K562 (cell line): ENCODE measurements at places on chromosomes 16 and 17. TPM values are rescaled to one million over a fixed set of nuclear protein-coding genes. Genes with fewer than 3 reads are reported as not detected.

Gene USH1G
- 1.00 and 1.4 TPM in 2 replicates for total RNA-seq

Gene SYNGR3
- 61.9 and 68.8 TPM in 2 replicates for total RNA-seq

Gene CLEC18C
- total RNA-seq, result 0.62 and 0.89 TPM in 2 replicates

Gene ABR
- total RNA-seq, result 1.6 and 1.8 TPM in 2 replicates

Gene DRC7
- 0.22 and 0.24 TPM in 2 replicates for total RNA-seq

Gene SLC5A11
- 0.09 TPM in 1 of 2 replicates, not detected in the other for total RNA-seq

Gene SBK1
- 0.07 TPM in 1 of 2 replicates, not detected in the other for total RNA-seq

Gene SLC35G6
- total RNA-seq, result not detected in 2 replicates

Gene IKZF3
- 1.1 and 1.6 TPM in 2 replicates for total RNA-seq

Gene UBE2O
- 36.8 and 39.7 TPM in 2 replicates for total RNA-seq

Gene KRTAP9-2
- not detected in 2 replicates for total RNA-seq

Gene HOXB6
- 10.6 and 14.2 TPM in 2 replicates for total RNA-seq

Gene ETV4
- 65.2 and 66.3 TPM in 2 replicates for total RNA-seq

Gene KRTAP2-1
- not detected in 2 replicates for total RNA-seq

Gene RRN3
- 27.8 and 28.0 TPM in 2 replicates for total RNA-seq

Gene HLF
- 0.24 and 0.65 TPM in 2 replicates for total RNA-seq

Gene DNAI2
- not detected in 2 replicates for total RNA-seq

- no peak for DNase-seq
Observed at GRCh38 chr16:57676553-57677085, 8.5 kb downstream of the ADGRG3 start.

DNA sequence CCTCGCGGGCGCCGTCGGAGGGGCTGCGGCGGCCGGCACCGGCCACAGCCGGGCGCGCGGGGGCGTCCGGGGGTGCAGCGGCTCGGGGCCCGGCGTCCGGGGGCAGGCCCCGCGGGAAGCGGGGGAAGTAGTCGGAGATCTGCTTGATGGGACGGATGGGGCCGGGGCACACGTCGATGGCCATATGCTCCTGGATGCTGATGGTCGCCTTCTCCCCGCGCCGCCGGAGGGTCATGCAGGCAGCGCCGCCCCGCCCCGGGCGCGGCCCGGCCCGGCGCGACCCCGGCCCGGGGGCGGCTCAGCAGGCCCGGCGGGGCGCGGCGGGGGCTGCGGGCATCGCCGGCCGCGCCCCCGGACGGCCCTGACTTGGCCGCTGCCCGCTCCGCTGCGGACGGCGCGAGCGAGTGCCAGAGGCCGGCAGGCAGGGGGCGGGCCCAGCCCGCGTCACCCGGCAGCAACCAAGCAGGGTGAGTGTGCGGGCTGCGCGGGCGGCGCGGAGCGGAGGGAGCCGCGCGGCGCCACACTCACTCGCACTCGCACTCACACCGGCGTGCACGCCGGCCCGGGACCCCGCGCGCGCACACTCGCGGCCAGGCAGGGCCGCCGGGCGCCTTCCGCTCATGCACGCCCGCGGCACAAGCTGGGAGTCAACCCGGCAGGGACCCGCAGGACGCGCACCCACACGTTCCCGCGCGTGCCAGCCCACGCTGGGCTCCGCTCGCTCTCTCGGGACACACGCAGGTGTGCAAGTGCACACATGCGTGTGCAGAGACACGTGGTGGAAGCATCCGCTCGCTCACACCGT, at the start of gene DOC2B:
Gene DOC2B (minus strand): TSS at position 406 of the 805 bp plus-strand sequence. CDS start 171 bp downstream, at position 235.
- DNase-seq, result no peak

DNA sequence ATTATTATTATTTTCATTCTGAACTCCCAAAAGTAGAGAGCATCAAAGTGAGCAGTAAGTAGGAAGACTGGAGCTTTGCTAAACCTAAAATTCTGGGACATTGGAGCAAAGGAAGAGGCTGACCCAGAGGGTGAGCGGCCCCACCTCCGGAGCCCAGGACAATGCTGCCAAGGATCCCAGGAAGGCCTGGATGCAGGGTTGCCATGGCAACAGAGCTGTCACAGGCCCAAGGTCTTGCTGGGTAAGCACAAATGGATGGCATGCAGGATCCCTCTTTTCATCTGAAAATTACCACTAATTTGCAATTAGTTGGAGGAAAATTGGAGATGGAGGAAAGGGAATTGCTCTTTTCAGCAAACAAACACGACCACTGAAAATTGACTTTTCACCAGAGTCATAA, 457.9 kb upstream of the CDH5 start:
- no peak for DNase-seq

GRCh38 chr16:68792465-68793324, 50.6 kb upstream of the TANGO6 start:
- no peak for DNase-seq

- peak; percentile 63 for DNase-seq
Observed at GRCh38 chr17:49315551-49316257, 46.3 kb downstream of the ZNF652 start.

- DNase-seq, result no peak
Observed at GRCh38 chr16:72744076-72744793, 303.7 kb downstream of the ZFHX3 start.

GRCh38 chr17:18217412-18218015, 7.9 kb upstream of the LLGL1 start:
- peak; percentile 80 for DNase-seq

DNA sequence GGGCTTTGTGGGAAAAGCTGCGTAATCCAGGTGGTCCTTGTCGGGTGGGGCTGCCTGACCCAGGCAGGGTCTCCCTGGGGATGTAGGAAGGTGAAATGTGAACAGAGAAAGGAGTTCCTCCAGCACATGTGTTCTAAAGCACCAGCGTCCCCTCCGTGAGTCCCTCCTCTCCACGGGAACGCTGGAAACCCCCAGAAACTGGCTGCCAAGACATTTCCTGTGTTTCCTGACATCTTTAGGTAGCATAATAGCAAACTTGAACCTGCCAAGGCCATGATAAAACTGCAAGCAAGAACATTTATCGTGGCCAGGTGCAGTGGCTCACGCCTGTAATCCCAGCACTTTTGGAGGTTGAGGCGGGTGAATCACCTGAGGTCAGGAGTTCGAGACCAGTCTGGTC, 12.6 kb upstream of the PYDC1 start:
- peak; percentile 9 for DNase-seq

- DNase-seq, result no peak
Observed at GRCh38 chr17:50988427-50988826, 122.3 kb upstream of the TOB1 start.

GRCh38 chr17:73863761-73864535, 219.7 kb upstream of the SDK2 start:
- no peak for DNase-seq

DNA sequence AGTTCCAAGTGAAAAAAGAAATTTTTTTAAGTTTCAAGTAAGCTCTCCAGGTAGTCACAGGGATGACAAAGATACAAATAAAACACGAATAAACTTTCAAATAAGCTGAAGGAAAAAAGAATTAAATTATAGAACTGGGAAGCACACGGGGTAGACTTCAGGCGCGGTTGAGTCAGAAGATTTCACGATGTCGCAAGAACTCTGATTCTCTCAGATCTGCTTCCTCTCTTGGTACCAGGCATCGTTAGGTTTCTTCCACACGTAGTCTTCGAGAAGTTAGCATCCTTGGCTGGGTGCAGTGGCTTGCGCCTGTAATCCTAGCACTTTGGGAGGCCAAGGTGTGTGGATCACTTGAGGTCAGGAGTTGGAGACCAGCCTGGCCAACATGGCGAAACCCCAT, 784.1 kb upstream of the RBFOX1 start:
- DNase-seq, result no peak

- no peak for DNase-seq
Observed at GRCh38 chr17:9169116-9169515, 147.8 kb downstream of the NTN1 start.

- DNase-seq, result peak; percentile 54
Observed at GRCh38 chr17:75516619-75517296, 430 bp downstream of the TSEN54 start.

DNA sequence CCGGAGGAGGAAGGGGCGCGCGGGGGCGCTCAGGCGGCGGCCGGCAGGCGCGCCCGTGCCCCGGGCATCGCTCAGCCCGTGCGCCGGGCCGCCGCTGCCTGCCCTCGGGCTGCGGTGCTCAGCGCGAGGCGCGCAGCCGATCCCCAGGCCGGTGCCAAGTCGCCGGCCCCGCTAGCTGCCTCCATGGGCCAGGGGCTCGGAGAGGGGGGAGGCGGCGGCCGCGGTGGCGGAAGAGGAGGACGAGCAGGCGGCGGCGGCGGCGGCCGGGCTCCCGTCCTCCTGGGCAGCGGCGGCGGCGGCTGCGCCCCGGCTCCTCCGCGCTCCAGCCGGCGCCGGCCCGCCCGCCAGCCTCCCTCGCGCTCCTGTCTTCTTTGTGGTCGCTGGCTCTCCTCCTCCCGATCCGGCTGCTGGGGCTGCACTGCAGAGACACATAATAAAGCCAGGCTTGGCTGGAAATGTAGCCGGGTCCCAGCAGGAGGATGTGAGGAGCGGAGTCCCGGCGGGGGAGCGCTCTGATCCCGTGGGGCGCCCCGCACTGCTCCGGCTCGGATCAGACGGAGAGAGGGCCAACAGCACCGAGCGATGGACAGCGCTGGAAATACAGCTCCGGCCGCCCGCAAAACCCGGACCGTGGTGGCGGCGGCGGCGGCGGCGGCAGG, 889 bp upstream of the ZNF423 start:
- peak; percentile 67 for DNase-seq

GRCh38 chr17:2070241-2071023, 15.5 kb downstream of the HIC1 start:
- no peak for DNase-seq

DNA sequence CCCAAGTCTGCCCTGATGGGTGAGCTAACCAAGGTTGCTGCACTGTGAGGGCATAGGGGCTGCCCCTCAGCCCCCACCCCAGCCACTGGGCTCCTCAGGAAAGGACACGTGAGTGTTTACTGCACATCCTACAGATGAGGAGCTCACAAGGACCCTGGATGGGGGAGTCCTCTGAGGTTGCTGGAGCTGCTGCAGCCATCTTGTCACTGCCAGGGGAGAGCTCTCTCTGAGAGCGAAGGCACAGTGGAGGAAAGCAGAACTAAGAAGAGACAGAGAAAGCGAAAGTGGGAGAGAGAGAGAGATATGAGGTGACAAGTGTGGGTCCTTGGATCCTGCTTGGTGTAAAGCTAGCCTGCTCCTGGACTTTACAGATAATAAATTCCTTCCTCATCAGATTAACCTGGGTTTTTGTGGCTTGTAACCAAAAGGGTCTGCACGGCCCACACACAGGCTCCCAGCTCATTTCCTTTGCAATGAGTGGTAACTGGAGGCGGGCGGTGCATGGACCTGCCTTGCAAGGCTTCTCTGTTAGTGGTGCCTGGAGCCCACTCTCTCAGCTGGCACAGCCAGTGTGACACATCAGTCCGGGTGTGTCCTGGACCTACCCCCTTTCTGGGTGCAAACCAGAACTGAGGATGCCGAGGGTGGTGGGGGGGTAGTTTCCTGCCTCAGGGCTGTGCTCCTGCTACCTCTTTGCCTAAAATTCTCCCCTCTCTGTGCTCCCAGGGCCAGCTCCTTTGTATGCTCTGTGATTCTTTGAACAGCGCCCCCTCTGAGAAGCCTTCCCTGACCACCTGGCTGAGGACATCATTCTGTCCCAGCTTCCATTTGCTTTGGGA, 14.2 kb downstream of the SNX20 start:
- no peak for DNase-seq

- DNase-seq, result no peak
Observed at GRCh38 chr17:32873114-32873513, 3.8 kb downstream of the MYO1D start.

GRCh38 chr16:89361751-89362539, 128.4 kb downstream of the ANKRD11 start:
- DNase-seq, result no peak

GRCh38 chr17:28746611-28747050, 2.8 kb downstream of the TRAF4 start:
- DNase-seq, result no peak

DNA sequence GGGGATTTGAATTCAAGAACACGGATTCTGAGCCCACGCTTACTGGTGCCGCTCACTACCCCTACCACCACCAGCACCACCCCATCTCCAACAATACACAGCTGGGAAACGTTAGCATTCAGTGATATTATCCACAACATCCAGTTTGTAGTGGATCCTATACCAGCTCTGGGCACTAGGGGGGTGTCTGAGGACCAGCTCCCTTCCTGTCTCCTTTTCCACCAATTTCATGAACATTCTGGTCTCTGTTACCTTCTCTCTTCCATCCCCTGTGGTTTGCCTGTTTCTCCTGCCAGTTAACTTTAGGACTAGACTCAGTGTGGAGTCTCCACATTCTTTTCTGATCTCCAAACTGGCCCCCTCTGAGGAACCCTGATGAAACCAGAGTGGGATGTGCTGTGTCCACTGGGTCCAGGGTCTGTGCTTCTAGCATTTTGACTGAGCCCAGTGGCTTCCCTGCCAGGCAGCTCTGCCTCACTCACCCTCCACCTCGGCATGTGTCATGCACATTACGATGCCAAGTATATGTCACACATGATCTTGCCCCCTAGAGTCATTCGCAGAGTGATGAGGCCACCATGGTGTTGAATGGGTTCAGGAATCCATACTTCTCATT, 187.0 kb upstream of the CDH13 start:
- no peak for DNase-seq

GRCh38 chr16:49618955-49619354, 237.0 kb downstream of the ZNF423 start:
- DNase-seq, result no peak

DNA sequence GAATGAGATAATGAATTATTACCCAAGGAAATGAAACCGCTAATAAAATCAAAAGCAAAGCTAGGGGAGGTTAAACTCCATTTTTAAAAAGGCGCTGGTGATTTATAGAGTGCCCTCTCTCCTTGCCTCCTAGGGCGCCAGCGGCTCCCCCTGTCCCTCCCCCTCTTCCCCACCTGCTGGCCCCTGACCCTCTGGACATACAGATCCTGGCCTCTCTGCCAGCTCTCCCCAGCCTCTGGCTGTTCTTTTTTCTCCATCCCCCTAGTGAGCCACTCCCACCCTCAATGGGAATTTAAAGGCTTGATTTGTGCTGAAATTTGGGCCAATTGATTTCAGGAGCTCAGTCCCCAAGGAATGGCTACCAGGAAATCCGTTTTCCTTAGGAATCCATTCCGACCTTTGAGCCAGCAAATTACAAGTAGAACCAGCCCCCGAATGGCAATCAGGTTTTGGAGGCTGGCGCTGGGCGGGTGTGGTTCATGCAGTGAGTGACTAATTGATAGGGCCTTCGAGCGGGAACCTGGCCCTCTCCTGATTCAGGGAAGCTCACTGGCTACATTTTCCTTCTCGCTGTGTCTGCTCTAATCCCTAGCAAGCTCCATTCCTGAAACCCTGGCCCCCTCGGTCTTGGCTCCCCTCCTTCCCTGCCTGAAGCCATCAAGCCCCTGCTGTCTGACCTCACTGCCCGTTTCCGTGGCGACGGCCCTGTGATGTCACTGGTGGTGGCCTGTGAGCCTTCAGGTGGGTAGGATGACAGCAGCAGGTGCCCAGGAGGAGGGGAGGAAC, 141.9 kb upstream of the SDK2 start:
- no peak for DNase-seq
